ENCODE measurements at places on chromosomes 11 and 22.

DNA sequence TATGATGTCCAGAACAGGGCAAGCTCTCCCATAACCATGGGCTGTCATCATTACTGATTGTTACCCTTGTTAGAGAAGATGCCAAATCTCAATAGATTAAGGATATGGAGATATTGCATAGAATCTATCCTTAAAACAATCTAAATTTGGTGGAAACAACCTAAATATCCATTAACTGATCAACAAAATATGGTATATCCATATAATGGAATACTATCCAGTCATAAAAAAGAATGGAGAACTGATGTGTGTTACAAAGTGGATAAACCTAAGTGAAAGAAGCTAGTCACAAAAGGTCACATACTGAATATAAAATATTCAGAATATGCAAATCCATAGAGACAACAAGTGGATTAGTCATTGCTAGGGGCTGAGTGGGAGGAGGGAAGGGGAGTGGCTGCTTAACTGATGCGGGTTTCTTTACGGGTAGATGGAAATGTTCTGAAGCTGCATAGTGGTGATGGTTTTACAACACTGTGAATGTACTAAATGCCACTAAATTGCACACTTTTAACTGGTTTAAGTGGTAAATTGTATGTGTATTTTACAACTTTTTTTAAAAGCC, 36.1 kb upstream of the SMCO4 start:
- DNase-seq = no peak

DNA sequence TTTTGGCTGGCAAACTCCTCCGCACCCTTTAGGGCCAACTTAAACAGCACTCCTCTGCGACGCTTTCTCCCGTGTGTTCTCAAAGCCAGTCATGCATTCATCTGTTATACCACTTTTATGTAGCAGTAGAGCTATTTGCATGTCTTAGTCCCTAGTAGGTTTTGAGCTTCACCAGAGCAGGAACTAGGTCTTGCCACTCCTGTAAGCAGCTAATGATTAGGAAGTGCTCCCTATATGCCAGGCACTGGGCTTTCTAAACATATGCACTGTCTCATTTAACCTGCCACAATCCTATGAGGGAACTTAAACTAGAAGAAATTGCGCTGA, 180.8 kb downstream of the DBX1 start:
- DNase-seq = no peak

GRCh38 chr11:64856382-64857227, 12.2 kb upstream of the CDC42BPG start:
- DNase-seq = no peak

GRCh38 chr11:60717956-60718355, 6.6 kb upstream of the MS4A18 start:
- no peak for DNase-seq

GRCh38 chr11:90250970-90251369, 28.1 kb upstream of the CHORDC1 start:
- no peak for DNase-seq

DNA sequence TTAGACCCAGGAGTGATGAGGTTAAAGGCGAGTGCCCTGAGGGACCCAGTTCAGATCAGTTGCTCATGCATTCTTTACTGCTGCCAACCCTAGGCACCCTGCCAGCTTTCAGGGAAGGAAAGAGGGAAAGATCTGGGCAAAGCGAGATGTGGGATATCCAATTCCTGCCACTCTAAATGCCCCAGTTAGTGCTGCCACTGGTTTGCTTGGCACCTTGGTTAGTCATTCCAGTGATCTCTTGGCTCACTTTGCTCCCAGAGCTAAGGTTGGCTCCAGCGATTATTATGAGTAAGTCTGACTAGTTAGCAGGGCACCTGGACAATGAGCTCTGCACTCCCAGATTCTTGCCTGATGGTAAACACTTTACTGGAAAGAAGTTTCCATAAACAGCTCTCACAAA, 85.0 kb downstream of the INSC start:
- DNase-seq = no peak

DNA sequence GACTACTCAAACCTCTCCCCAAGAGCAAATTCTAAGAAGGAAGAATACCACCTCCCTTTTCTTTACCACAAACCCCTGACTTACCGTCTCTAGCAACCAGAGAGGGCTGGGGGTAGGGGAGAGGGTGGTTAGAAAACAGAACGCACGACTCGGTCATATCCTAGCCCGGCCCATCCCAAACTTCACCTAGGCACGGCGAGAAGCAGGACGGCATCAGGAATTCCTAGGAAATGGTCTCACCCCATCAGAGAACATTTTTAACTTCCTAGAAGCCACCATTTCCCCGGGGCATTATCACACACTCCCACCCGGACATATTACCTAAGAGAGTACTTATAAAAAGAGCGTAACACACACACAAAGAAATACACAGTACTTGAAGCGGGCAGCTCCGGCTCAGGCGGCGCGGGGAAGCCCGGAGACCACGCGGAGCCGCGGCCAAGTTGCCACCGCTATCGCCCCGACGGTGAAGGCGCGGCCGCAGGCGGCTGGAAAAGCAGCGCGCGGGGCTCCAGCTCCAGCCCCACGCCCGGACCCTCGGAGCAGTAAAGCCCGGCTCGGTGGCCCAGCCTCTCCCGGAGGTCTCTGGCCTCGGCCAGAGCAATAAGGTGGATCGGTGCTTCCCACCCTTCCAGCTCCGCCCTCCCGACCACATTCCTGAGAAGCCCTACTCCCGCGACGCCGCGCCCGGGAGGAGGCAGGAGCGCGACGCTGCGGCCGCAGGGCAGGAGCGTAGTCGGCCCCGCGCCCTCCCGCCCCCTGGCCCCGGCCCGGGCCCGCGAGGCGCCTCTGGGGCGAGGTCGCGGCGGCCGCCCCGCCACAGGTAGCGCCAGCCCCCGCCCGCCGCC, 878 bp downstream of the RRAS2 start:
- DNase-seq = peak; percentile 78

DNA sequence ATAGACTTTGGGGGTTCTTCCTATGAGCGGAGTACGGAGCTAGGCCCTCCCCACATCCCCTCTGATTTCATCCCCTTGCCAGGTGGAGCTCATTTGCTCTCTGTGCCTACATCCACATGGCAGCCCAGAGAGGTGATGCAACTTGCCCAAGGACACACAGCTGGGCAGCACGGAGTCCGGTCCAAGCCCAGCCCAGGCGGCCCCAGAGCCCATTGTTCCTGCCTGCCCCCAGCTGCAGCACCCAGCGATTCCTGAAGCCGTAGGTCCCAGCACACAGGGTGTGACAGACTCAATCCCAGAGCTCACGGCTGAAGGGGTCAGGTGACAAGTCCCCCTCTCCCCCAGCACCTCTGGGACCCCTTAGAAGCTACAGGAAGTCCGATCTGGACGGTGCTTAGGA, 22.2 kb upstream of the RFPL3 start:
- DNase-seq = no peak

GRCh38 chr11:34523053-34523452, 9.5 kb upstream of the ELF5 start:
- no peak for DNase-seq

DNA sequence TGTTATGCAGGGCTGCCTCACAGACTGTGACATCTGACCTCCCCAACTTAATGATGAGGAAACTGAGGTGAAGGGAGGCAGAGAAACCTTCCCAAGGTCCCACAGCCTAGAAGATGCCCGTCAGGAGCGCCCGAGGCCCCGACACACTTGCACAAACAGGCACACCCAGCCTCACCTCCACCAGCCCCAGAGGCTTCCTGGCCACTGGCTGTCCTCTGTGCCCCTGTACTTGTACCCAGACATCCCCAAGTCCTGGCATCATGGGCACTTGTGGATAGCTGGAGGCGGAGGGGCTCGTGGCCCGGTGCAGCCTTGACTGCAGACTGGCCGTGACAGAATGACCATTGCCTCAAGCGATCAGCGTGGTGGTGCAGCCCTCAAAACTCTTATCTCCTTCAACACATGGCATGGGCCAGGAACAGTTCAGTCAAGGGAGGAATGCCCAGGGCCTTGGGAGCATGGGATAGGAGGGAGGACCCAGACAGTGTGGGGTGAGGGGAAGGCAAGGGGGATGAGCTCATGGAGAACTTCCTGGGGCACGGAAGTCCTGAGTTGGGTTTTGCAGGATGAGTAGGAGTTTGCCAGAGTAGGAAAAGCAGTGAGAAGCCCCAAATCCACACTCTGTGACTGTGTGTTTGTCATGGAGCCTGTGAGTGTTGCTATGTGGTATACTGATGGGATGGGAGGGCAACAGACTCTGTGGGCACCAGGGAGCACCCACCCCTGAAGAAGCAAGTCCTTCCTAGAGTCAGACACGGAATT, 25.8 kb upstream of the PPARA start:
- no peak for DNase-seq

GRCh38 chr11:121711236-121711635, 258.5 kb upstream of the SORL1-AS1 start:
- no peak for DNase-seq

GRCh38 chr11:23569134-23569533, 708.9 kb upstream of the CCDC179 start:
- no peak for DNase-seq

GRCh38 chr22:37276776-37277175, 5.5 kb upstream of the CYTH4 start:
- no peak for DNase-seq

DNA sequence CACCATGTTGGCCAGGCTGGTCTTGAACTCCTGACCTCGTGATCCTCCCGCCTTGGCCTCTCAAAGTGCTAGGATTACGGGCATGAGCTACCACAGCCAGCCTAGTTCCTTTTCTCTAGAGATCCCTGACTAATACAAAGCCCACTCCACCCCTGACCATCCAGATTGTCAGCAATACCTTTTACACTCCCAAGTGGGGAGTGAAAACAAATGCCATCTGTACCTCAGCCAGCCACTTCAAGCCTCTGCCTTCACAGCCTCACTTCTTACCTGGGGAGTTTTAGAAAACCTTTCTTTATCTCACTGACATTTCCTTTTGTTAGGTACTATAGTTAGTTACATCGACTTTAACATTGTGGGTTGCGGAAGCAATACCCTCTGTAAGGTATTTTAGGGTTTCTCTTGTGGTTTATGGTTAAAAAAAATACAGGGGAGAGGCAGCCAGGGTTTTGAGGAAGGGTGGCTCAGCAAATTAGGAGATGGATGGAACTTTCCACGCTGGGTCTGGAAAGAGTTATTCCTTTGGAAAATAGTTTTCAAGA, 8.9 kb downstream of the TOM1 start:
- no peak for DNase-seq

GRCh38 chr11:95072948-95073347, 6.2 kb downstream of the SRSF8 start:
- DNase-seq = no peak

DNA sequence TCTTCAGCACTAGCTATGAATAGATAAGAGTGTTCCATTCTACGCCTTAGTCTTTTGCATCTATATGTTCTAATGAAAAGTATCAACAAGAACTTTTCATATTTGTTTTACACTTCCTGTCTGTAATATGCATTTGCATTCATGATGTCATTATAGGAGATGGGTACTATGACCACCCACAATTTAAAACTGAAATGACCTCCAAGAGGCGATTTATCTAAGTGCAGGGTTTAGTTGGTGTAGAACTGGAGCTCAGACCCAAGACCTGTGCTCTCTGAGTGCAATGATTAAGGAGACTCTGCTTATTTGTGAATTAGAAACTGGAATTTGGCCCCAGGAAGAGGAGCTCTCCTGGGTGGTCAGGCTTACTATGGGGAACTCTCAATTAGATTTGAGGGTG, 289.1 kb downstream of the ETS1 start:
- DNase-seq = no peak

GRCh38 chr11:34105957-34106504, 602 bp downstream of the NAT10 start:
- no peak for DNase-seq

DNA sequence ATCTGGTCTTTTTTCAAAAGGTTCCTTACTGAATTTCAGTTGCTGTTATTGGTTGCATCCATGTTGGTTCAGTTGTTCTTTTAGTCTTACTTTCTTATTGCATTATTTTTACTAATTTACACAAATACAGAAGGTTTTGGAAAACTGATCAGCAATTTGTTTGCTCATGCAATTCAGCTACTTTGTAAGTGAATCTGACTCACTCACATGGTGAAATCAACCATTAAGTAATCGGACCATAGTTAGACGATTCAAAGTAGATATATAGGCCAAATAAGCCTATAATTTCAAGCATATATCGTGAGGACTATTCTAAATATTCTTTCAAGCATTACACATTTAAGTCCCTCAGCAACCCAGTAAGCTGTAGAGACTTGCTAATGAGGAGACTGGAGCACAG, 41.7 kb downstream of the CCDC83 start:
- no peak for DNase-seq

DNA sequence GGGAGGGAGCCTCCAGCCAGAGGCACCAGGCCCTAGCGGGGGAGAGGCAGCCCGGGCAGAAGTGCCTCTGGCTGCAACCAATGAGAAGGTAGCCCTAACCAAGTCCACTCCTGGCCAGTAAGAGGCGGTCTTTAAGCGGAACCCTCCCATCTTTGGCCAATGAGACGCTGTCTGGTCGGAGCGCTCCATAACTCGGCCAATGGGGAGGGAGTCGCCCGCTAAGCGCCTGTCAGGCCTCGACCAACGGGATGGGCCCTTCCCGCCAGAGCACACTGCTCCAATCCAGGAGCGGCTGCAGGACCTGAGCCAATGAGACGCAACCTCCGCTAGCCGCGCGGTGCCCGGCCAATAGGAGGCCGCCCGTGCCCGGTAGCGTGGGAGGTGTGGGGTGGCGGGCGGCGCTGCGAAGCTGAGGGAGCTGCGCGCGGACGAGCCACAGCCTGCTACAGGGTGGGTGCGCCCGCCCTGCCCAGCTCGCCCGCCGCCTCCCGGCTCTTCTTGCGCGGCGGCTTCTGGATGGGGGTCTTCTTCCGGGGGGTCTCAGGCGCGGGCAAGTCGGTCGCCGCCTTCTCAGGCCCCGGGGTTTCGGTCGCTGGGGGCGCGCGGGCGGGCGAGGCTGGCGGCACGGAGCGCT, 12.6 kb downstream of the SCARF2 start:
- no peak for DNase-seq

- no peak for DNase-seq
Observed at GRCh38 chr11:1040428-1041148, 4.1 kb upstream of the MUC6 start.

DNA sequence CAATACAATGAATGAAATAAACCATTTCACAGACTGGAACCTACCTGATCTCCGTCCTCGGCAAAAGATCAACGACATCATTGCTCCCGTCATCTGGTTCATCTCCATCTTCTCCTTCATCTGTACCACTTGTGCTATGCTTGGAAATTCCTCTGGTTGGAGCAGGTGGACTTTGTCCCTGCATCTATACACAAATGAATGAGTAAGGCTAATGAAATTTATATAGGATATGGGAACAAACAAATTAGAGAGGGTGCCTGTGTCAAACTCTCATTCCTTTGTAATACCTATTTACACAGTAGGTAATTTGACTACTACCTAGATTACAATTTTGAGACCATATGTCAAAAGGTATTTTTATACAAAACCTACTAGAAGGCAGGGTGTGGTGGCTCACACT, 59.4 kb downstream of the F2 start:
- DNase-seq = no peak
